SW 1271 (cell line): ENCODE measurements at places on chromosomes 11 and 22.

- peak; percentile 55 for DNase-seq
Measured at GRCh38 chr11:61897387-61898246, 6.3 kb upstream of the FADS3 start.

DNA sequence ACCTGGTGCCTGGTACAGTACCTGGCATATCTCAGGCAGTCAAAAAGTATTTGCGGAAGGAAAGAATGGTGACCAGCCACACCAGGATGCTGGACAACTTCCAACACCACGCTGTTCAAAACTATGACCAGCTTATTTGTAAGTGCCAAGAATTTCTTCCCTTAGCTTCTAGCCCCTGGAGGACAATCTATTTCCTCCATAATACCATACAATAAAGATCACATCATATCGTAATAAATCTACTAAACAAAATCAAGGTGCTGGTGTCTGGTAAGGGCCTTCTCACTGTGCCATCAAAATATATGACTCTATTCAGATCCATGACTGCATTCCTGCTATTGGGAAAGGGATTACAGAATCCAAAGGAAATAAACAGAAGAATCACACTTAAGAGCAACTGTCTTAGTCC, 51.5 kb downstream of the ALG9 start:
- no peak for DNase-seq

- DNase-seq, result no peak
Measured at GRCh38 chr11:102268985-102269470, 48.3 kb upstream of the BIRC3 start.

DNA sequence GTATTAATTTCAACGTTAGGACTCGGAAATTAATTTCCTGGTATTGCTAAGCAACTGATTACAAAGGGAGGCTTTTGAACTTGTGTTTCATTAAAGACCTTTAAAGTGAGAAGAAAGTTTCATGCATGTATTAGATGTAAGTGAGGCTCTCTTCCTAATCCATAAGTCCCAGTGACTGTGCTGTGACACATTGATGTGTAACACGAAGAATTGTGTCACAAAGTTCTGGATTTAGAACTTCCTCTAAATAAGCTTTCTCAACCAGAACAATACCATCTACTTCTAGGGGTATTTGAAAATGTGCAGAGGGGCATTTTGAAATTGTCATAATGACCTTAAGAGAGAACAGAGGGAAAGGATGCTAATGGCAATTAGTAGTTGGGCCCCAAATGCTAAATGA, 14.4 kb downstream of the DCUN1D5 start:
- no peak for DNase-seq

DNA sequence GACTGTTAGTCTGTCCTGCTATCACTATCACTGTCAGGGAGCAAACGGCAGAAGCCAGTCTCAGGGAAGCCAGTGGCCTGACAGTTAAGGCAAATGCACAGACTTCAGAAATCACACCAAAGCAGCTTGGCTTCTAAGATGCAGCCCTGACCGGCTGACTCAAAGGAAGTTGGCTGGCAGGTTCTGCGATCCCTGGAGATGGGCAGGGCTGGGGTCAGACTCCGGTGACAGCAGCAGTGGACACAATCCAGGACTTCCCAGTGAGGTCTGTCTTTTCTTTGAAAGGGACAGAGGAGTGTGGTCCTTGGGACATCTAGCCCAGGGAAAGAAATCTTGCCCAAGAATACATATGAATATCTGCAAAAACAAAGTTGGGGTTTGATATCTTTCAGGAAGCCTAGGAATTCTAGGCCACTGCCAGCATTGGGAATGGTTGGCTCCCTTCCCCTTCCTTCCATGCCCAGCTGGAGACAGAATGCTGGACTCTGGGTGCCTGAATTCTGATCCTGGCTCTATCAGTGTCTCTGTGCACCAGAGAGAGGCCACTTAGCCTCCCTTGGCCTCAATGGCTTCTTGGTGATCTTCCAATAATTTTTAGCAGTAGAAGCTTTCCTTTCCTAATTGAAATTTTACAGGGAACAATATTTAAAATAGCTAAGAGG, 108.9 kb downstream of the KIRREL3 start:
- no peak for DNase-seq

DNA sequence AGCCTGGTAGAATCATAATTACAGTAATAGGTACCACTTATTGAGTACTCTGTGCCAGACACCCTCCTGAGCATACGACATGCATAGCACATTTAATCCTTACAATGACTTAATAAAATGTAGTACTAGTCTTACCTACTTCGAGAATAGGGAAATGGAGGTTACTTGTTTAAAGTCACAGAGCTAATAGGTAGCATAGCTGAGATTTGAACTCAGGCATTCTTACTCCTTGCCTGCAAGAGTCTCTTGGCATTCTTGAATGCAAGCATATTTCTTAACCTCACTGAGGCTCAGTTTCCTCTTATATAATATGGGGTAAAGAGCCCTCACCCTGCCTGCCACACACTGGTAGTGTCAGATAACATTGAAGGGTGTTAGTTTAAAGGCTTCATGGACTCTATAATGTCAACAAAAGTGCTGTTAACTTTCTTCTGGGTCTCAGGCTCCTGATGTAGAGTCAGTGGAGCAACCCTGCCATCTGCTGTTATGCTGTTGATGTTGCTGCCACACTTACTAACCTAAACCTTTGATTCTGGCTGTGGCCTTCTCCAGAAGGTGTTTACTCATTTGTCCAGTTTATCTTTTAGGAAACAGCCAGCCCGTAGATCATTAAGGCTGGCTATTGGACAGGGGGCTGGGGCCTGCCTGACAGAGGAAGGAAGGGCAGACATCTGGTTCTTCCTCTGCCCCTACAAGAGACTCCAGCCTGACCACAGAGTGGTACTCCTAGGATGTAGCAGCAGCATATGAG, 18.9 kb downstream of the LIMK2 start:
- peak; percentile 25 for DNase-seq

DNA sequence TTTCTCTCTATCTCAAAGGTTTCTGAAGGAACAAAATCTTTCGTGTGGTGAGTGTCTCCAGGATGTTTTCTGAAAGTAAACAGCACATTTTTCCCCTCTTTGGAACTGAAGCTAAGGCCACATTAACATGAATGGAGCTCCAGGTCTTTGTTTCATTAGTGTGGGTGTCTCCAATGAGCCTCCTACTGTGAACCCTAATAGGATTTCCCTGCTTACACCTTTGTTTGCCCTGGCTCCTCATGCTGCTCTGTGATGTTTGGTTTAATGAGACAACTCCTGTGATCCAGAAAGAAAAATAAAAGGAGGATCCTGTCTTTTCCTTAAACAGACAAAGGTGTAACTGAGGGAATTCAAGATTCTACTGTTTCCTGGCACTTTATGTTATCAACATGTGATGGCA, 76.9 kb upstream of the SLC6A5 start:
- DNase-seq, result no peak

DNA sequence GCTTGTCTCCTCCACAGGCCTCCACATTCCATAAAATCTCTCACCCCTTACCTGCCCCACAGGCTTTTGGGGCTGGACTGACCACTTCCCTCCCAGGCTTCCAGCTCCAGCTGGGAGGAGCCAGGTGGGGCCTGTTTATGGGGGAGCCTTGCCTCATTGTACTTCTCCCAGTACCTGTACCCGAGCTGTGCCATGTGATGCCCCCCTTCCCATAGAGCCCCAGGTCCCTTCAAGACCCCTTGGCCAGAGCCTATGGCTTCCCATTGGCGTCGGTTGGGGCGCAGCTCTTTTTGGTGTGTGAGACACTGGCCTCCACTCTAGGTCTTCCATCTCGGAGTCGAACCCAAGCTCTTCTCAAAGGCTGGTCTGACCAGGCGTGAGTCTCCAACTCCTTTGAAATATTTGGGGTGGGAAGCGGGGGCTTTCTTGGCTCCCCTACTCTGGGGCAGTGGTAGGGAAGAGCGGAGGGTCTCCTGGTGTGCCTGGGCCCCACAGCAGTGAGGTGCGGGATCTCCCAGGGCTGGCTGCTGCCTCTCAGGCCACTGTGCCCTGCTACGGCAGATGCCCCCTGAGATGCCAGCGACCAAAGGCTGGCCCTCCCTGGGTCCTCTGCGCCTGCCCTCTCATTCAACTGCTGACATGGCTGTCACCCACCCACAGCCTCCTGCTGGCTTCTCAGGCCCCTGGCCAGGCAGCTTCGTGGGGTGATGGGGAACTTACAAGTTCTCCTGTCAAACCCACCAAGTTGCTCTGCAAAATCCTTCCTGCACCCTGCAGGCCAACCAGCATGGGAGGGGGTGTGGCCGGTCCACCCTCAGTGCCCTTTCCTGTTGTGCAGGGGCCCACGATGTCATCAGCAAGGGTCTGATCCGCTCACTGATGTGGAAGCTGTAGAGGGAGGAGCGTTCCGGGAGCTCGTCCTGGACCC, 25.7 kb downstream of the DRICH1 start:
- no peak for DNase-seq

- DNase-seq, result no peak
Measured at GRCh38 chr11:46342239-46342638, 5.0 kb upstream of the DGKZ start.

- no peak for DNase-seq
Measured at GRCh38 chr11:93481696-93482095, 61.5 kb downstream of the SMCO4 start.

- DNase-seq, result no peak
Measured at GRCh38 chr22:46719921-46720320, 18.1 kb downstream of the CERK start.

- no peak for DNase-seq
Measured at GRCh38 chr11:11604370-11604990, 17.3 kb downstream of the GALNT18 start.

GRCh38 chr11:82720267-82721065, 13.2 kb downstream of the FAM181B start:
- no peak for DNase-seq

GRCh38 chr11:34680206-34680605, 59.3 kb downstream of the EHF start:
- no peak for DNase-seq

DNA sequence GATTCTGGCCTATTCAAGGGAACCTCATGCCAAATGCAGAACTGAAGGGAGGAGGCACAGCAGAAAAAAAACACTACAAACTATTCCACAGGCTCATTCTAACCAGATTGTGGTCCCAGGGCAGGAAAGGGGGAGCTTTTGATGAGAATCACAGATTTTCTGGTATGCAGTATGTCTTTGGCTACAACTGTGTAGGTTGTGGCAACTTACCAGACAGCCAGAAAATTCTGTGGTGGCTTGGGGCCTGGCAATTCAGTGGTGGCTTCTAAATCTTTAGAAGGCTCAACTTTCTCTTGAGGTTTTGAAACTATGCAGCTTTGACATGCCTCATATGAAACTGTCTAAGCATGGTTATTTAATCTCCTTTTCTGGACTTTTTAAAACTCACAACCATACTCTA, 850.8 kb upstream of the CCDC90B start:
- no peak for DNase-seq

- no peak for DNase-seq
Measured at GRCh38 chr11:15969281-15969680, 387.1 kb downstream of the SOX6 start.

GRCh38 chr11:48085688-48086087, 105.3 kb downstream of the PTPRJ start:
- DNase-seq, result no peak

- no peak for DNase-seq
Measured at GRCh38 chr11:10441652-10442503, 13.2 kb upstream of the AMPD3 start.

GRCh38 chr11:64690235-64690634, 32.8 kb downstream of the NRXN2 start:
- DNase-seq, result no peak

DNA sequence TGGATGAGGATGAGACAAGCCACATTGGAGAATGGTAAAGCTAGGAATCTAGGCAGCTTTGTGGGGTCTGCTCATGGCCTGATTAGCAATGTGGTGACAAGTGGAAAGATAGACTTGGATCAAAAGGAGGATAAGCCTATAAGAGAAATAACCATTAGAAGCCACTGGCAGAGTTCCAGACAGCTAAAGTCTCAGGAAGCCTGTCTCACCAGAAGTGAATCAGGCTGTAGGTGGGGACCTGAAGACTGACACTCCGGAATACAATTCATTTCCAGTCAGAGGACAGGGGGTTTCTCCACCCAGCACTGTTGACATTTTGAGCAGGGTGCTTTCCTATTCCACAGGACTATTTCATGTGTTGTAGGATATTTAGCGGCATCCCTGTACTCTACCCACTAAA, 129.7 kb downstream of the ARHGAP42 start:
- DNase-seq, result no peak

DNA sequence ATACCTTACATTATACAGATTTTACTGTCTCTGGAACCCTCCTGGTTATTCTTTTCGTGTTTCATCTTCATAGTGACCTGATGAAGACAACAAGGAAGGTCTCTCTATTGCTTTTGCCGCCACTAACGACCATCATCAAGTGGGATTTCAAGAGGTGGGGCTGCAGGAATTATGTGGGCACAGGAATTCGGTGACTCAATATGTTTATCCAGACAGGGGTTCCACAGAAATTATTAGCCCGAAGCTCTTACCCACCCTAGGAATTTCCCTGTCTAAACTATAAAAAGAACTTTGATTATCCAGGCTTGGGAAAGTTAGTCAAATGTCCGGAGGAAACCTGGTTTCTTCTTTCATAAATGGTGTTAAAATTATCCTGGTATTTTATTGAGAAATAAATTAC, 566.8 kb upstream of the TENM4 start:
- DNase-seq, result no peak

DNA sequence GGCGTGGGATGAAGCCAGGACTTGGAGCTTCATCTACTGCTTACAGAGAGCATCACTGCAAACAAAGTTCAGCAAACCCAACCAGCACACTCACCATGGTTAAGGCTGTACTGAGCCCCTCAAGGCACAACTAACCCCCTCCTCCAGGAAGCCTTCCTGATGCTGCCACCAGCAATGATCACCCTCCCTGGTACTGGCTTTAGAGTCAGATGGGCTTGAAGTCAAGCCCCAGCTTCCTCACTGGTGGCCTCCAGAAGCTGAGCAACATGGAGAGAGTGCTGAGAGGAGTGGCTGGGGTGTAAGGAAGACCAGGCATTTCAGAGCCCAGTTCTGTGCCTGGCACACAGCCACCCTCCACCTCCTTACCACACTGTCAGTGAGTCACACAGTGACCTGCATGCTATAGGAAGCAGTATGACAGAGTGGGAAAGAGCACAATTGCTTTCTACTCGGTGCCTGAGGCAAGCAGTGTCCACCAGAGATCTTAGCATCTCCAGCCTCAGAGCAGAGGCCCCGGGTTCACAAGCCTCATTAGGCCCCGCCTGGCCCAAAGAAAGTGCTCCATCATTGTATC, 24.7 kb upstream of the BAIAP2L2 start:
- DNase-seq, result peak; percentile 16

GRCh38 chr22:50112151-50113118, 22.6 kb downstream of the MOV10L1 start:
- no peak for DNase-seq

- no peak for DNase-seq
Measured at GRCh38 chr11:112760396-112761059, 200.7 kb upstream of the NCAM1 start.

DNA sequence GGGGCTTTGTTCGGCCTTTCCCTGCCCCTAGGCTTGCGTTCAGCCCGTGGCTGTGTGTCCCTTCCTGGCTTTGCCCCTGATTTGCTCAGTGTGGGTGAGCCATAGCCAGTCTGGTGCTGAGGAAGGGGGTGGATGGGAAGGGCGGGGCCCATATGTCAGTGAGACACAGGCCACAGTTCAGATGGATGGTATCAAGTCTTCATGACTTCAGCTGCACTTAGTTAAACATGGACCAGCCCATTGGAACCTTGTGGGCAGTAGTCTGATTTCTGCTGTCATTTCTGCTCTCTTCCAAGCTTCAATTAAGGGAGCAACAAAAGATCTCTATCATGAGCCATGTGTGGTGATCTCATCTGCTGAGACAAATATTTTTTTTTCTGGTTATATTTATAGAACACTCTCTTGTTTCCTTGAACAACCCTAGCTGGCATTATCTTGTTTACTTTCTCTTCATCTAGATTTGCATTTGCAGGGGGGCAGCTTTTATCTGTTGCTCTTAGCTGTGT, 21.6 kb upstream of the PEX26 start:
- no peak for DNase-seq
